HCT116 (cell line): ENCODE measurements at places on chromosomes 2 and 18. TPM values are rescaled to one million over a fixed set of nuclear protein-coding genes. Genes with fewer than 3 reads are reported as not detected.

The USP40 gene
- 34.9 TPM for total RNA-seq

DNA sequence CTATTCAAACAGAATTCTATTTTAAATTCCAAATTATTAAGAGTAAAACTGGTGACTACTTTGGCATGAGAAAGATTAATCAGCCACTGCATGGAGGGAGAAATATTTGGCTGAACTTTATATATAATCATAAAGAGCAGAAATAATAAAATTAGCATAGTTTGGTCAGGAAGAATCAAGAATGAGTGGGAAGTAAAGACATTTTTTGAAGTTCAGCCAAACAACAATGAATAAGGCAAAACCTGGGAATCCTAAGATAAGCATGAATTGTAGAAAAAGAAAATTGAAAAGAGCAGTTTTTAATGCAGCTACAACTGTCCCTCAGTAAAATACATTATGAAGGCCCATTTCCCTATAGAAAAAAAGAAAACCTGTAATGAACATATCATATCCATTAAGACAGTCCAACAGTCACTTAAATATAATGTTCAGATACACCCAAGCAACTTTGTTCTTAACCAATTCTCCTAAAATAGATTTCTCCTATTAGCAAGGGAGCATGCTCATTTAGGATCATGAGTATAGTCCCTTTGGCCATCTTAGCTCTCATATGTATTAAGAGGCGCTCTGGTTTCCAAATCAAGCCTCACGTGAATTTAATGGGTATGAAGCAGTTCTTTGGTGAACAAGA lies 6.5 kb downstream of the TMEM17 start:
- no peak for DNase-seq

The MAL gene
- total RNA-seq = not detected

- no peak for DNase-seq
Measured at GRCh38 chr2:11775384-11775783, 29.0 kb downstream of the LPIN1 start.

- no peak for DNase-seq
Measured at GRCh38 chr2:36967236-36967876, 1.0 kb upstream of the STRN start.

The TMEM247 gene
- not detected for total RNA-seq

- no peak for DNase-seq
Measured at GRCh38 chr2:211748339-211748738, 790.3 kb downstream of the ERBB4 start.

DNA sequence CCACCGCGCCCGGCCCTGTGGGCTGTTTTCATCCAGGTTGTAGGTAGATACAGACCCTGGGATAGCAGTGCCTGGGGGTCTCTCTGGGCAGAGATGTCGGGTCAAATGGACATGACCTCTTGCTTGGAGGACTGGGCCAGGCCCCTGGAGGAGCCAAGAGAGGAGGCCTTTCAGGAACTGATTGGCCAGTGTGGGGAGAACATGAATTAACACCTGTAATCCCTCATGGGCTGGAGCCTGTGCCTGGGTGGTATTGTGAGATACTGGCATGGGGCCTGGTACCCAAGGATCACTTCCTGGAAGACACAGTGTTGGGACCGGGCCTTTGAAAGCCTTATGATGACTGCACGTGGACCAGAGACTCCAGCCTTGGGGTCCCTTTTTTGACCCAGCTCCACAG lies 158.7 kb upstream of the SKOR2 start:
- no peak for DNase-seq

DNA sequence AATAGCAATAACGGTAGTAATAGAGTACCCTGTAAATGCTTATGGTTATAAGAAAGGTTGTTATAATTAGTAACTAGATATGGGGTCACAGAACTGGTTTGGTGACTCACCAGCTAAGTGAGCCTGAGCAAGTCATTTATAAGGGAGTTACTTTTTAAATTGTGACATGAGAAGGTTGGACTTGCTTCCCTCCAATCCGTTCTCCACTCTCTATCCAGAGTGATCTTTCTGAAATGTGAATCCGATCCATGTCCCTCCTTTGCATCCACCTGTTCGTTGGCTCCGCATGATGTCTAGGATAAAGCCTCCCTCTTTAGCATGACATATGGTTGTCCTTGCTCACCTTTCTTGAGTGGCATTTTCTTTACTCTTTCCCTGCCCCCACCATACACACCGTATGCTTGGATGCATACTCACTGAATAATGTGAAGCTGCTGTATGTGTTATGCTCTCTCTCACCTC lies 83.1 kb downstream of the CDC42EP3 start:
- peak; percentile 79 for DNase-seq

The POMC gene
- not detected for total RNA-seq

DNA sequence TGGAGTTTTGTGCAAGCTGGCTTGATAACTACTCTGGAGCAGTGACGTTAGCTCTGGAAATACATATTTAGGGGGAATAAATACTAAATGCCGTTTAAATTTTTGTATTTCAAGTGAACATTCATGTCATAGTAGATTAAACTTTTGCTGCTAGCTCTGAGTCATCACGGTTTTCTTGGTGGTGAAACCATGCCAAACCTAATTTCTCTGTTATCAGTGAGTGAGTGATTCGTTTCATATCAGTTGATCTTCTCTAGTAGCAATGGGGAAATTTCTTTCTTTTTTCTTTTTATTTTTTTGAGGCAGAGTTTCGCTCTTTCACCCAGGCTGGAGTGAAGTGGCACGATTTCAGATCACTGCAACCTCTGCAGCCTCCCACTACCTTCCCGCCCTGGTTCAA lies 211.1 kb downstream of the PTPRM start:
- DNase-seq = no peak

The PID1 gene
- 0.15 TPM for total RNA-seq

DNA sequence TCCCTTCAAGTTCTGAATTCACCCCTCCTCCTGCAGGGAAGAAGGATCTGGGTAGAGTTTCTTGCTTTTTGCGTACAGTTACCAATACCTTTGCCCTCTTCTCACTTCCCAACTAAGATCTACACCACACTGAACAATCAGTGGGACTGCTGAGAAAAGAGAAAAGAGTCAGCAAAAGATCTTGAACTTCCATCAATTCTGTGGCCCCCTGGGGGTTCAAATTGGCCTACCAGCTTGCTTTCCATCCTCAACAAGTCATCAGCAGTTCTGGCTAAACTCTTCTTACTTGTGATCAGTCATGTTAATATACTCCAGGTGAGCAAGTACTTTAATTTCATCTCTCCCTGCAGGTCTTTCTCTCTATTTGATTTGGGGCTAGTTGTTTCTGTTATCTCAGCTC lies 739.3 kb upstream of the LRRTM4 start:
- no peak for DNase-seq

The CFAP221 gene
- 0.96 TPM for total RNA-seq

DNA sequence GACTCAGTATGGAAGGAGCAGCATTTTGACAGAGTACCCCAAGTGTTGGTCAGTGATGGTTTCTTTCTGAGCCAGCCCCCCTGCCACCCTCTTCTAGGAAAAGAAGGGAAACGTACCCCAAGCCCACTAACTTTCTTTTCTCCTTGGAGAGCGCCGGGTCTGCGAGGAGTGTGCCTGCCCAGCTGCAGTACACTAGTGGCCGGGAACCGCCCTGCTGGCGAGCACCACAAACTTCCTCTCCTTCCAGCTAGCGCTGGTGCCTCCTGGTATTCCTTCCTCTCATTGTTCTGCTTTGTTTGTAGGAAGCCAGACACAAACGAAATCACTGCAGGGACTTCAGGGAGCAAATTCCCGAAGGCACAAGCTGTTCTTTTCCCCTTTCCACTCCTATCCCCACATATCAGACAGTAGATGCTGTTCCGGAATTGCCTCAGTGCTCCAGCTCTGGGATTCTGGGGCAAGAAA lies 1.8 kb downstream of the CCDC85A start:
- no peak for DNase-seq

- DNase-seq = no peak
Measured at GRCh38 chr18:47898696-47899095, 31.8 kb downstream of the SMAD2 start.

GRCh38 chr2:58204195-58204959 lies 36.7 kb downstream of the FANCL start:
- DNase-seq = no peak

The FABP1 gene
- 0.61 TPM for total RNA-seq

The MYCN gene
- total RNA-seq = not detected

- DNase-seq = no peak
Measured at GRCh38 chr2:75822336-75822735, 111.6 kb upstream of the GCFC2 start.

The TMEM185B gene
- 27.1 TPM for total RNA-seq

GRCh38 chr18:63994783-63995399 lies 25.0 kb downstream of the SERPINB8 start:
- peak; percentile 22 for DNase-seq

DNA sequence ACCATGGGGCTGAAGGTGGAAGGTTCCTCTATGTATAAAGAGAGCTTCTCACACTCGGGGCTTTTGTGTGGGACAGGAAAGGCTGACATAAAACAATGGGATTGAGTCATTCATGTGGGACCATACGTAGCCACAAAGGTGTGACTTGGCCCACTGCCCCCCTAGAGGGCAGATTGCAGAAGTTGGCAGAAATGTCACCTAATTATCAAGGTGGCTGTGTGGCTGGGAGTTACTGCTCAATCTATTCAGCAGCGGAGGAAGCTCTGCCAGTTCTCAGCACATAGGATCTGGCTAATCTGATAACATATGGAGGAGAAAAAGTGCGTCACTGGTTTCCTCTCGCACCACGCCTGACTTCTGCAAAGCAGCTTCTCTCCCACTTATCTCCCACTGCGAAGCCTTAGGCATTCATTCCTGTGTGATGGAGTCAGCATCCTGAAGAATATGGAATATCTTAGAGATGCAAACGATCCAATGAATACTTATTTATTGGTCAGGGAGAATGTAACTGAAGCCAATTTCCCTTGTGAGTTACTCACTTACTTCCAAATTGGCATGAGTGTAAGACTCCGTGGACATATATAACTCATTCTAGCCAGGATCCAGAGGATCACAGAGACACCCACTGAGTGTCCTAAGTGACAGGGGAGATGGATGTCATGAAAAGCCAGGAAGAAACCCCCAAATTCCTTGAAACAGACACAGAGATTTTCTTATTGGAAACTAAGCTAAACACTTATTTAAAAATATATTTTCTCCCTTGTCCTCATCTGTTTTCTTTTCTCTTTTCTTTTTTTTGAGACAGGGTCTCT lies 344.8 kb downstream of the TGIF1 start:
- no peak for DNase-seq

GRCh38 chr2:199485732-199486335 lies 28.1 kb upstream of the SATB2 start:
- peak; percentile 57 for DNase-seq

- DNase-seq = no peak
Measured at GRCh38 chr2:231614559-231615057, 21.9 kb downstream of the TEX44 start.

DNA sequence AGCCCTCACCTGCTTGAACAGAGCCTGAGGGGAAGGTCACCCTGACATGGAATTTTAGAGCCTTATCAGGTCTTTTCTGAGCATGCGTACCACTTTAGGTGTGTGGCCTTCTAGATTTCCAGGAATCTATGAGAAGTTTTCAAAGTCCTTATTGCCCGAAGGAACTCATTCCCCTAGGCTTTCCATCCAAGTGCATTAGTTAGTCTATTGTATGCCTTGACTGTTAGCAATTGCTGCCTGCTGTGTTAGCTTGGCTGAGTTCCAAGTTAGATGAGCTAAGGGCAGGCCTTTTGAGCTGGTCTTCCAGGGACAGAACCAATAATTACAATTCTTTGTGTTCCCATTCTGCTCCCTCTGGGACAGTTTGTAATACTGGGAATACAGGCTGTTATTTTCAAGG lies 30.8 kb upstream of the PUM2 start:
- no peak for DNase-seq

The UGT1A1 gene
- not detected for total RNA-seq

The COX5B gene
- total RNA-seq = 283 TPM

DNA sequence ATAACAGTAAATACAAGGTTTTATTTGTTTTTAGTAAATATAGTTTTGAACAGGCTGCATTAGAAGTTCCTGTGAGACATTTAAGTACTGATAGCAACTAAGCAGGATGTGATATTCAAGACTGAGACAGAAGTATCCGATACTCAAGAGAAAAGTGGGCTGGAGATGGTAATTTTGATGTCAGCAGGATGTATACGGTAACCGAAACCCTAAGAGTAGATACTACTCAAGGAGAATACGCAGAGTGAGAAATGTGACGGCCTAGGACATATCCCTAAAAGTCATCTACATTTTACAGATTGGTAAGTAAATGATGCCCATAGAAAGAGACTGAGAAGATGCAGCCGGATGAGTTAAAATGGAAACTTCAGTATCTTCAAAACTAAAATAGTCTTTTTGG lies 115.4 kb downstream of the GORASP2 start:
- no peak for DNase-seq

GRCh38 chr2:207403950-207404349 lies 125.8 kb upstream of the CREB1 start:
- no peak for DNase-seq

The VSNL1 gene
- 4.6 TPM for total RNA-seq

- DNase-seq = peak; percentile 68
Measured at GRCh38 chr2:46803911-46804670, 111.5 kb downstream of the MCFD2 start.

DNA sequence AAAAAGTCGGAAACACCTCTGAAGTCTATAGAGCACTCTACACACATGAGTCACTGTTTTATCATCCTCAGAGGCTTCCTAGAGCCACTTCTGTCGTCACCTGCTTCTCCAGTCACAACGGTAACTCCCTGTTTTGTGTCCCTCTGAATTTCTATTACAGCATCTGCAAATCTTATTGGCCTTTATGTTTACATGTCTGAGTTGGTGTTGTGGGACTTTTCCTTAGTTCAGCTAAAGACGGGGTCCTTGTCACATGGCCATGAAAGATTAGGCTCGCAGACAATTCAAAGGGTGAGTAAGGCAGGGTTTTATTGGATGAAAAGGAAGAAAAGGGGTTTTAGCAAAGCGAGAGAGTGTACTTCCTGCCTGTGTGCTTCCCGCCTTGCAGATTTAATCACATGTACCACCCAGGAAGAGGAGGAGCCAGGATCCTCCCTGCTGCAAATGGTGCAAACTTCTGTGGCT lies 185.6 kb downstream of the LPIN1 start:
- DNase-seq = no peak

- no peak for DNase-seq
Measured at GRCh38 chr2:189899101-189899500, 114.9 kb downstream of the PMS1 start.

DNA sequence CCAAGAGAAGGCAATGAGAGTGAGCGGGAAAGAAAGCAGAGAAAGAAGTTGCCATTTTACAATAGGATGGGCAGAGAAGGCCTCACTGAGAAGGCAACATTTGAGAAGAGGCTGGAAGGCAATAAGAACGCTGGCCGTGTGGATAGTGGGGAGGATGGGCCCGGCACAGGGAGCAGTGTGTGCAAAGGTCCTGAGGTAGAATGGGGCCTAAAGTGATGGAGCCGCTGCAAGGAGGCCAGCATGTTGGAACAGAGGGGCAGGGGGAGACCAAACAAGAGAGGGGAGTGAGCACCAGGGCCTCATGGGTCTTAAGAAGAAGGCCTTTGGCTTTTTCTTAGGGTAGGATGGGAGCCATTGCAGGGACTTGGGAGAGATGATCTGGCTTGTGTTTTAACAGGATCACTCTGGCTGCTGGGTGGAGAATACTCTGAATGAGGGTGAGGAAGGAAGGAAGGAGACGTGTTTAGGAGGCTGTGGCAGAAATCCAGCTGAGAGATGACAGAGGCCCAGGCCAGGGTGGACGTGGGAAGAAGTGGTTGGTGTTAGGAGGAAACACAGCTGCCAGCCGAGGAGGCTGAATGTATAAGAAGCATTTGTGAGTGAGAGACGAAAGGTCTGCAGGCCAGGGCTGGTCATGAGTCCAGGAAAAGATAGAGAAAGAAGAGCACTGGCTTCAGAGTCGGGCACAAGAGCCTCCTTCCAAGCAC lies 159.8 kb downstream of the KLHL29 start:
- no peak for DNase-seq

The GAL3ST2 gene
- 0.44 TPM for total RNA-seq

The MFF gene
- 68.2 TPM for total RNA-seq
